NCI-H1436 (cell line): ENCODE measurements at places on chromosomes 7 and 10.

DNA sequence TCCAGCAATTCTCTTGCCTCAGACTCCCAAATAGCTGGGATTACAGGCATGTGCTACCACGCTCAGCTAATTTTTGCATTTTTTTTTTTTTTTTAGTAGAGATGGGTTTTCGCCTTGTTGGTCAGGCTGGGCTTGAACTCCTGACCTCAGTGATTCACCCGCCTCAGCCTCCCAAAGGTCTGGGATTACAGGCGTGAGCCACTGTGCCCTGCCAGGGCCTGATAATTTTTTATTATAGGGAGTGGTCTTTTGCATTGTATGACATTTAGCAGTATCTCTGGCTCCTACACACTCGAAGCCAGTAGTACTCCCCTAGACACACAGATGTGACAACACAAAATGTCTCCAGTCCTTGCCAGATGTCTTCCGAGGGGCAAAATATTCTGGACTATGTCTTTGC lies 124.0 kb downstream of the DKK1 start:
- no peak for DNase-seq

GRCh38 chr10:14571866-14572507 lies 202.7 kb downstream of the FAM107B start:
- DNase-seq: no peak

GRCh38 chr10:70604106-70604505 lies 1.6 kb upstream of the PRF1 start:
- peak; percentile 20 for DNase-seq

GRCh38 chr10:26844396-26844975 lies 16.3 kb downstream of the ABI1 start:
- no peak for DNase-seq

GRCh38 chr10:127563718-127564553 lies 14.8 kb downstream of the NPS start:
- peak; percentile 5 for DNase-seq

DNA sequence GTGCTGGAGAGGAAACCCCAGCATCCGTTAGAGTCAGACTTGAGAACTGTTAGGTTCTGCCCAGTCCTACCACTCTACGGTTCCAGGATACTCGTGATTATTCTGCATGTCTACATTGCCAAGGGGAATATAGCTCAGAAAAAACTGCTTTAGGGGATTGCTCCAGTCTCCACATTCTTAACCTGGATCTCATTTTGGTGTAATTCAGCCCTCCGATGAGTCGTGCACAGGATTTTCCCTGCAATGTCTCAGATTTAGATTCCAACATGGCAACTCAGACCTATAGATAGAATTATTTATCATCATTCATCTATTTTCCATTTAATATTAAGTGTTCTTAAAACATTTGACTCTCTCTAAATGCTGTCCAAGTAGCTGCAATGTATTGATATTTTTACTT lies 121.1 kb upstream of the ZEB1 start:
- no peak for DNase-seq

DNA sequence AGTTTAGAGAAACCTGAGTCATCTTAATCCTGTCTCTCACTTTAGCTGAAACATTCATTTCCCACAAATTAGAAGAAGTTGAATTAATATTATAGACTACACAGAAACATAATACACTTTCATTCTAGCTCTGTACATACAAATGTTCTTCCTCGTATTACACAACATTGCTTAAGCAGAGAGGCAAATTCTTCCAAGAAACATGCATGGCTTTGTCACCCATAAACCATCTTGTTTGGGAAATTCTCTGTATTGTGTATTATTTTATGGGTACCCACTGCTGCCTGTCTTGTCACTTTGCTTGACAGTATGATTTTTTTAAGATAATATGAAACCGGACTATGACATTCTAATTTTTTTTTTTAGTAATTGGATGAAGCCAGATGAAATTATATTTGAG lies 104.0 kb downstream of the SRI start:
- no peak for DNase-seq

DNA sequence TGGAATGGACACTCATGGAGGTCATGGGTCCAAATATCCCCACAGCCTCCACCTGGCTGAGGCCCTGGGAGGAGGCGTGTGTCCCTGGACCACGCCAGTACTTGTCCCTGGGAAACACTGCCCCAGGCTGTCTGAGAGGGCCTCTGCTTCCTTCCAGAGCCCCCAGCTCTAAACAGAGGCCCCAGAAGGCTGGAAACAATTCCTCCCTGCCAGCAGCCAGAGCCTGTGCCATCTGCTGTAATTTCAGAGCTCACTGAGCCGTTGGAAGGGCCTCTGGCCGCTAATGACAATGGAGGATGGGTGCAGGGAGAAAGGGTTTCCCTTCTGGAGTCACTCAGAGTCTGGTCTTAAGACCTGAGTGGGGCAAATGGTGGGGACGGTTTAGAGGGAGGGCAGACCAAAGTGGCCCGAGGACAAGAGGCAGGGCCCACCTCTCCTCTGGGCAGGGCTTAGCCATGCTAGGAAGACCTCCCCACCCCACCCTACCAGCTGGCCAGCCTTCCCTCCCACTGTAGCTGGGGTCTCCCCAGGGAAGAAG lies 7.1 kb downstream of the CHAT start:
- DNase-seq: no peak

GRCh38 chr10:126945351-126946030 lies 40.3 kb downstream of the DOCK1 start:
- no peak for DNase-seq

- DNase-seq: no peak
Measured at GRCh38 chr10:66467042-66467441, 458.8 kb upstream of the LRRTM3 start.

- no peak for DNase-seq
Measured at GRCh38 chr10:106935978-106936451, 228.5 kb downstream of the SORCS1 start.

GRCh38 chr10:107790271-107790670 lies 625.8 kb upstream of the SORCS1 start:
- no peak for DNase-seq
